ENCODE measurements at places on chromosomes 3 and 15. TPM values are rescaled to one million over a fixed set of nuclear protein-coding genes. Genes with fewer than 3 reads are reported as not detected.

Gene STAC
- total RNA-seq = not detected

Gene FANCD2OS
- not detected for total RNA-seq

Gene CCDC32
- 32.4 TPM for total RNA-seq

Gene MYZAP
- total RNA-seq = 1.7 TPM

Gene BMF
- 13.7 TPM for total RNA-seq

Gene SLC27A2
- total RNA-seq = 0.75 TPM

Gene ARL14
- total RNA-seq = not detected

Gene BCHE
- not detected for total RNA-seq

Gene SYNPR
- total RNA-seq = not detected

Gene IGSF11
- total RNA-seq = 0.22 TPM

Gene CYP19A1
- total RNA-seq = not detected

Gene CPNE9
- total RNA-seq = 0.64 TPM

Gene NOX5
- 0.08 TPM for total RNA-seq

Gene CLDN11
- 0.33 TPM for total RNA-seq

Gene ALS2CL
- 29.8 TPM for total RNA-seq

Gene SLC9C1
- total RNA-seq = not detected

Gene DUOXA2
- not detected for total RNA-seq

Gene CLDN16
- not detected for total RNA-seq

Gene C3orf20
- 0.38 TPM for total RNA-seq

Gene UBA7
- 269 TPM for total RNA-seq

Gene NR2E3
- total RNA-seq = not detected

Gene HCN4
- total RNA-seq = not detected

Gene ROPN1
- total RNA-seq = not detected

Gene DNASE1L3
- not detected for total RNA-seq

Gene SAMMSON
- total RNA-seq = not detected

Gene SOX2
- not detected for total RNA-seq

Gene GUCA1C
- total RNA-seq = not detected

Gene GASK1A
- not detected for total RNA-seq

Gene SLC28A2
- not detected for total RNA-seq

Gene SKIL
- 59.3 TPM for total RNA-seq

Gene CCNB2
- 0.44 TPM for total RNA-seq

Gene LINGO1
- not detected for total RNA-seq

Gene CCDC13
- 0.72 TPM for total RNA-seq

Gene GRAMD1C
- 2.8 TPM for total RNA-seq

Gene WDR93
- total RNA-seq = not detected

Gene CASR
- not detected for total RNA-seq

Gene HCLS1
- 336 TPM for total RNA-seq

Gene SENP2
- 54.3 TPM for total RNA-seq

Measured in CD4-positive, alpha-beta memory T cell (primary cell).